ENCODE measurements at places on chromosomes 4 and X.

DNA sequence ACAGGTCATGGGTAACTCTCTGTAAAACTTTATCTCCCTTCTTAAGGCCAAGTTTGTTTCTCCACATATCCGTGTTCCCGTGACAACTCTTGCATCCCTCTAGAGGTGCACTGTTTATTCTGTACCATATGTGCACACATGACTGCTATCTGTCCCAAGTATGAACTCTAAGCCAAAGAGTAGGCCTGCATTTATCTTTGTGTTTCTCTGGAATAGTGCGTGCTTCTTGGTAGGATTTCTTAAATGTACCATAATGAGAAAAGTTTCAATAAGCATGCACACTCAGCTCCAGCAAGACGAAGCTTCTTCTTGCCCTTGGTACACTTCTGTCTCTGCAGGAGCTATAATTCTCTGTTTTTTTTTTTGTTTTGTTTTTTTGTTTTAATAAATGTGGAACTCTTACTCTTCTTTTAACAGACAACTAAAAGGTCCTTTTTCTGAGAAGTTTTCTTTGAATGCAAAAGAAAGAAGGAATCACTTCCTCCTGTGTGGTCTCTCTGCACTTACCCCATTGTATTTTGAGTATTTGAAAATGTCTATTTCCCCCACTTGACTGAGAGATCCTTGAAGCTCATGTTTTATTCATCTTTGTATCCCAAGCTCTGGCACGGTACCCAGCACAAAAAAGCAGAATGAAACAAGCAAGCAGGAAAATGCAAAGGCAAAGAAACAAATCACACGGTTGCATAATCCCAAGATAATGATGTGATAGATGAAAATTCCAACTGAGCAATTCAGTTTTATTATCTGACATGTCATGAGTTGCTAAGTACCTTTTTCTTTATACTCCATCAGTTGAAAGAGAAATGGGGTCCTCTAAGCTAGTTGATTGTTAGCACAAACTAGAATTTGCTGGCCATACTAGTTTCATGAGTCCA is 521.9 kb upstream of the BOD1L1 start:
- DNase-seq, result no peak

DNA sequence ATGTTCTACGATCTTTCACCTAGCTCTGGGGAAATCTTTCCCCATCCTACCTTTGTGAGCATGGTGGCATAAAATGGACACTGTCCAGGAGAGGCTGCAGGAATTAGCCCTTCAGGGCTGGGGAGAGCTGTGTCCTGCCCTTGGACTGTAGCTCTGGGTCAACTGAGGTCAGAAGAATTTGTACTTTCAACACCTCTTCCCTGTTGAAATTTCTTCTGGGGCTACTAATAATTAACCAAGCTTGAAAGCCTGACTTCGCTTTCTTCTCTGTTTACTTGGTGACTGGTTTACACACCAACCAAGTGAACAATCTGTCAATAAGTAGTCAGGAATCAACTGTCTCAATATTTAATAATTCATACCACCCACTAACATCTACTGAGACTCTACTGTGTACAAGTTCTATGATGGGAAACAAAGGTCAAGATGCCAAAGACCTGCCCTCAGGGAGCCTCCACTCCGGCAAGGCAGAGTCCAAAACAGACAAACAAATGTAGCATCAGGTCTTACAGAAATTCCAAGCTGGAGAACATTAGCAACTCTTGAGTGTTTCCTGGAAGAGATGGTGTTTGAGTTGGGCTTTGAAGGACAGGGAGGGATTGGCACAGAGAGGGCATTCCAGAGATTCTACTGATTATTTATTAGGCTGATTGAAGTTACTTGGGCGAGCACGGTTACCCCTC is 113.1 kb downstream of the ENPP6 start:
- no peak for DNase-seq

GRCh38 chr4:183353557-183353956 is 31.3 kb upstream of the CLDN24 start:
- DNase-seq, result no peak

GRCh38 chr4:82851885-82852750 is 38.8 kb downstream of the SEC31A start:
- DNase-seq, result peak; percentile 13

DNA sequence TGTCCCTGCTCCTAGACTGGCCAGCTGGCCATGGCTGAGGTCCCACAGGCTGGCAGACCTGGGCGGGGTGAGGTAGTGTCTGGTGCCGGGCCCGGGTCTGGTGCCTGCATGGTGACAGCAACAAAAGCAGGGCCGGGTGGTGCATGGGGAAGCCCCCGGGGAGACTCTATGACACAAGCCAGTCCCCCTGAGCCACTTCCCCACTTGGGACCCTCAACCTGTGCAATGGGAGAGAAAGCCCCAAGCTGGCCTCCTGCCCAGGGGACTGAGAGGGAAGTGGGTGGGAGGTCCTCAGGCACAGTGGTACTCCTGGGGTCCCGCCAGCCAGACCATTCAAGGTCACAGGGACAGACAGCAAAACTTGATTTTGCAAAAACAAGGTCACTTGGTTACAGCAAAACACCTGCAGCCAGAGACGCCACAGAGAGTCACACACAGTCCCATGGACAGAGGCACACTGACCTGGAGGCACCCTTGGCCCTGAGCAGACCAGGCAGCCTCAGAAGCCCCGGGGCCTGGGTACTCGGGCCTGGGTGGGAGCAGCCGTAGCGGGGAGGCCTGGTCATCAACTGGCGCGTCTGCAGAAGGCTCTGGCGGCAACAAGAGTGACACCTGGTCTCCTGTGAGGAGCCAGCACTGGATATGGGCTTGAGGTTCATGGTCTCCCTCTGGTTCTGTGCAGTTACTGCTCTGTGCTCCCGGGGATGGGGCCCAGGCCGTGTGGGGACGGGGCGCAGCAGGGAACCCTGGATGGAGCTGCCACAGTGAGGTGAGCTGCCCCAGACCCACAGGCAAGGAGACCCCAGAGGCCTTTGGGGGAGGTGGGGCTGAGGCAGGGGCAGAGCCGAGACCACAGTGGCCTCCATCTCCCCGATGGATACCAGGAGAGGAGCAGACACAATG is 60.6 kb downstream of the HTRA3 start:
- DNase-seq, result no peak

DNA sequence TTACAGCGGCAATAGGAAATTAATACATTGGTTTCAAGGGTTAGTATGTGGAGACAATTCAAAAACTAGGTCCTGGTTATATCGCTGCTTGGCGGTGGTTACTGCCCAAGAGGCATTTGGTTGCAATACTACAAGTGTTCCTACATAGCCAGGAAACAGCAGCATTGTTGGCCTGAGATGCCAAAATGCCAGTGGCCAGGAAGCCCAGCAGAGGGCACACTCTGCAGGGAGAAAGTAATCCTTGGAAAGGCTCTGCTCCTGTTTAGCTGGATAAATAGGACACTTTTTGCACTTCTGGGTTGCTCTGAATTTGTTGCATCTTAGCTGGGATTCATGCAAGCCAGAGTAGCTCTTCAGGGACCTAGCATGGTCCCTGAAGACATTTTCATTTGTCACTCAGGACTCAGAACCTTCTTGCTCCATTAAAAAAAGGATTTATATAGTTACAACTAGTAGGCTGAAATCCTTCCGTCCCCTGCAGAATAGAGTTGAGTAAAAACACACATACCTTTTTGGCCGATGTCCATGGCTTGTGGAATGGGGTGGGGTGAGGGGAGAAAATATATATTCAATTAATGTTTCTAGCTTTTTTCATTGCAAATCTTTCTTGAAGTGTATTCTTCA is 8.1 kb upstream of the GPR119 start:
- peak; percentile 14 for DNase-seq

DNA sequence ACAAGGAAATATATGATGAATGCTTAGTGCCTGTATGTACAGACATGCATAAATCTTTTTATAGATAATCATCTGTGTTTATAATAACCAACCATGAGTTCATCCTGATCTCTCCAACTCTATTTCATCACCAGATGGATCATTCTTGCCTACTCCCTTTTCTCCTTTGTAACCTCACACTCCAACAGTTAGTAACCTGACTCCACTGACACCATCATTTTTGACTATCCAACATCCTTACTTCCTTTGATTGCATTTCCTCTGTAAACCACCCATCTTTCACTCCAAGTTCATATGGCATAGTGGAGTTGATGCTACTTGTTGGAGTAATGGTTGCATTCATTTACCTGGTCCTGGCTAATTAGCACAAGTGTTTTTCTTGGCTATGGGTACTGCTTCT is 170.6 kb downstream of the ZNF330 start:
- no peak for DNase-seq

DNA sequence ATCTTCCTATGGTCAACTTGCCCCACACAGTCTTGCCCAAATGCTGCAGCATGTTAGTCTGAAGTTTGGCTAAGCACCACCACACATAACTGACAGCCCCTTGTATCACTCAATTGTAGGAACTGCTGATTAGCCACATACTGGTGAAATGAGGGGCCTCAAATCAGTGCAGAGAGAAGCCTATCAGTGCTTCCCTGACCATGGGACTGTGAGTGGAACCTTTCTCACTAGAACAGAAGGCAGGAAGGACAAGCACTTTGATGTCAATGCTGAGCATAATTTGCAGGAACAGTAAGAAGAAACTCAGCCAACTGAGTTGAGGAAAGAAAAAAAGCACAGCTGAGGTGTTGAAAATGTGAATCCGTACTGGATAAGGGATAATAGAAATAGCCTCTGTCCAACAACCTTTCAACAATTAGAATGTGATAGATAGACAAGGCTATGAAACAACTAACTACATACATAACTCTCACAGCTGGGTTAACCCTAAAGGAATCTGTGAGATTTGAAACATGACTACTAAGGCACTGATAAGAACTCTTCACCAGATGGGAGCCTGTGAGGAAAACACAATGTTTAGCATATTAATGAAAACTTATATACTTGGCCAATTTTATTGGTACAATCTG is 136.6 kb upstream of the SH3RF1 start:
- no peak for DNase-seq

GRCh38 chr4:161457906-161458305 is 705.9 kb downstream of the FSTL5 start:
- DNase-seq, result no peak

DNA sequence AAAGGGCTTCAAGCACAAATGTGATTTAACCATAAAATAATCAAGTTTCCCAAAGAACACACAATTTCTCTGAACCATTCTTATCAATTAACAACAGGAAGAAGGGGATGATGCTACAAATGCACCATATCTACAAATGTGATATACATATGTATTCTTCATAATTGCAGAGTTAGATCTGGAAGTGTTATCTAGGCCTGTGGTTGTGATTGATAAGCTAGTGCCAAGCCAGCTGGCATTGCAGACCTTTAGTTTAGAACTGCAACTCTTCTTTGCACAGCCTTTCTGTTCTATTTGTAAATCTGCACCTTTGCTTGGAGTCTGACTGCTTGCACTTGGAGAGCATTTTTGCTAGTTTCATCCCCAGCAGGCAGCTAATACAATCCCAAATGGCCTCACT is 145.5 kb upstream of the NPY2R start:
- no peak for DNase-seq

DNA sequence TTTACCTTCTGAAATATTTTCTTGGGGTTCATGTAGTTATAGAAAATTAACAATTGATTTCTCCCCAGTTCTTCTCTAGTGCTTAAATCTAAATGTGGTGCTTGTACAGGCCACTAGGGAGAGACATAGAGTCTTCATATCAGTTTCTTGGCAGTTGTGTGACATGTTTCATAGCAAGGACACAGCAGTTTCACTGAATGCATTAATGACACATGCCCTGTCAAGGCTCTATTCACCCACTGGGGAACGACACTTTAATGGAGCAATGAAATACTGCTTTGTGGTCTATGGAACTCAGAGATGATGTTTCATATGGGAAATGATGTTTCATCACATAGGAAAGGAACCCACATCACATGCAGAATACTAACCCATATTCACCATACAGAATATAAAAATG is 2.8 kb downstream of the VEGFC start:
- DNase-seq, result peak; percentile 85

DNA sequence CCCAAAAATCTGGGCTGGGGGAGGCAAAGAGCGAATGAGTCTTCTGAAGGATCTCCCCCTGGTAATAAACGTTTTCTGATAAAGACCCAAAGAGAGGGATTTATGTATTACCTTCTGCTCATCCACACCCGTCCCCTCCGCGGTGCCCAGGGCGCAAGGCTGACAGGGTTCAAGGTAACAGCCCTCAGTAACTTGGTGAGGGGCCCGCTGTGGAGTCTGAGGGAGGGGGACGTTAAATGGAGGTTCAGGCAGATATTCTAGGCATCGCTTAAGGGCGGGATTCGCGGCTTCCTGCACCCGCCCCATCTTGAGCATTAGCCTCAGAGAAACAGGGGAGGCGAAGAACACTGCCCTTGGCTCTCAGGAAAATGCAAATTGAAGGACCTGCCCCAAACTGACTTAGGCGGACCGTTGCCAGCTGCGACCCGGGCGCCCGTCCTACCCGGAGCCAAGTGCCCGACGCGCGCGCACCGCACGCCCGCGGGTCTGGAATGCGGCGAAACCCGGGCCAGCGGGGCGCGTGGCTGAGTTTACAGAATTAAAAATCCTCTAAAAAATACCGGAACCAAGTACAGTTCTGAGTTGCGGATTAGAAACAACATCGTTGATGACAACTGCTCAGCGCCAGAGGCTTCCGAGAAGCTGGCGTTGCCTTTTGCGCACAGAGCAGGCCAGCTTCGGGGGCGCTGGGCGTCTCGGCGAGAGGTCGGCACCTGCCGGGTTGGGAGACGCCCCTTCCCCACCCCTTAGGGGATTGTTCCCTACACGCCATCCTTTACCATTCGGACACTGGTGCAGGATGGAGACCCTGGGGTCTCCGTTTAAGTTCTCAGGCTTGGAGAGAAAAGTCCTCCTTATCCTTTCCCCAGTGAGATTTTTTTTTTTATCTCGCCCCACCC is 2.8 kb downstream of the HELT start:
- DNase-seq, result no peak

Data from HTR-8/SVneo (cell line).